Central memory CD4-positive, alpha-beta T cell (primary cell): ENCODE measurements at places on chromosomes 13 and 19.

DNA sequence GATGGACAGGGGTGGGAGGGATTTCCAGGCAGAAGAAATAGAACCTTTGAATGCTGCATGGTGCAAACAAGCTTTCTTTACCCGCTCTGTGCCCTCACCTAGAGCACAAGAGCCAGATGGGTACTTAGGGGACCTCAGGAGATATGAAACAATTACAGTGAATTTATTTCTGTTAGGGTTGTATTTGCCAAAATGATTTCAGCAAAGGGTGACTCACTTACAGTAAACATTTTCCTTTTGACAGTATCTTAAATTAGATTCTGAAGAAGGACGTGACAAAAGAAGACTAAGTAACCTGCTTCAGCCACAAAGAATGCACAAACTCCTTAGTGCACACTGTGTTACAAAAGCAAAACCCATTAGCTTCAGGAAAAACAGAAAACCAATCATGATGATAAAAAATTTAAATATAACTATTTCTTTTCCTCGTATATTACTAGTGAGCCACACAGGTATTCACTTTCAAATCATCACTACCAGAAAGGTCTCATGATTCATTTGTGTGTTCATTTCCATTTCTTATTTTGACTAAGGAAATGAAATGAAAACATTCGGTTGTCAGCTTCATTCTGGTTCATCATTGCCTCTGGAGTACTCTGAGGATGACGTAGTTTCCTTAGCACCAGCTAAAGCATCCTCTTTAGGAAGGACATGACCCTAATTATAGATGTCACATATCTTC, 158.8 kb downstream of the NHLRC3 start:
- no peak for DNase-seq

- no peak for DNase-seq
These were observed 139.0 kb downstream of the TM9SF2 start for GRCh38 chr13:99640260-99640659.

- no peak for DNase-seq
These were observed 54.5 kb downstream of the NUFIP1 start for GRCh38 chr13:44934724-44935123.

DNA sequence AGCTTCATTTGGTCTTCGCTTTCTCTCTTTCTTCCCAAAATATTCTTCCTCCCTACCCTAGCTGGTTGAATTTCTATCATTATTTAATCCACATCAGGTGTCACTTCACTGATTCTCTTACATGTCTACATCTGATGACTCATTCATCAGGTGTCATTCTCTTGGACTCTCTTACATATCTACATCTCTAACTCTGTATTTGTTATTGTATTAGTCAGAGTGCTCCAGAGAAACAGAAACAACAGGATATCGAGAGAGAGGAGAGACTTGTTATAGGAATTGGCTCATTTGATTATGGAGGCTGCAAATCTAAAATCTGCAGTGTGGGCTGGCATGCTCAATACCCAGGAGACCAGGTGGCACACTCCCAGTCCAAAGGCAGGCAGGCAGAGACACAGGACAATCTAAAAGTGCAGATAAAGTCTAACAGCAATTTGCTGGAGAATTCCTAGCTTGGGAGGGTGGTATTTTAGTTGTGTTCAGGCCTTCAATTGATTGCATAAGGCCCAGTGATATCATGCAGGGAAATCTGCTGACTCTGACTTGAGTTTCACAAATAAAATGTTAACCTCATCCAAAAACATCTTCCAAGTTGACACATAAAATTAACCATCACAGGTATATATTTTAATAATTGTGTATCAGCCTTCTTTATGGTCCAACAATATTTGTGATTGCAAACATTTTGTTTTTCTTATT, 541.4 kb upstream of the SLITRK5 start:
- DNase-seq, result no peak

GRCh38 chr19:6707011-6707657, 13.3 kb downstream of the C3 start:
- DNase-seq, result no peak

DNA sequence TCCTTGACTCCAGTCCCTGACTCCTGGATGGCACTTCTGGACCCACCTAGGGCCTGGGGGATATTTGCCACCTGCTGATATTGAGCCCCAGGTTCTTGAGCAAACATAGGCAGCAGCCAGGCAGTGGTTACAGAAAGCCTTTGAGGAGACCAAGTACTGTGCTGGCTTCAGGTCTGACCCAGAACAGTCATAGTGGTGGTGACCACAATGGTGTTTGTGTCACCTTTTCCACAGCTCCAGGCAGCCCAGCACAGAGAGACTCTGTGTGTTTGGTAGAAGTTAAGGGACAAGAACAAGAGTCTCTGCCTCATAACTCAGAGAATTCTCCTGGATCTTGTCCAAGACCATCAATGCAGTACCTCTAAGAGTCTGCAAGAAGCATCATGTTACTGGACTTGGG, 14.6 kb upstream of the CLC start:
- DNase-seq, result no peak
